ENCODE measurements at places on chromosomes 7 and 10.

DNA sequence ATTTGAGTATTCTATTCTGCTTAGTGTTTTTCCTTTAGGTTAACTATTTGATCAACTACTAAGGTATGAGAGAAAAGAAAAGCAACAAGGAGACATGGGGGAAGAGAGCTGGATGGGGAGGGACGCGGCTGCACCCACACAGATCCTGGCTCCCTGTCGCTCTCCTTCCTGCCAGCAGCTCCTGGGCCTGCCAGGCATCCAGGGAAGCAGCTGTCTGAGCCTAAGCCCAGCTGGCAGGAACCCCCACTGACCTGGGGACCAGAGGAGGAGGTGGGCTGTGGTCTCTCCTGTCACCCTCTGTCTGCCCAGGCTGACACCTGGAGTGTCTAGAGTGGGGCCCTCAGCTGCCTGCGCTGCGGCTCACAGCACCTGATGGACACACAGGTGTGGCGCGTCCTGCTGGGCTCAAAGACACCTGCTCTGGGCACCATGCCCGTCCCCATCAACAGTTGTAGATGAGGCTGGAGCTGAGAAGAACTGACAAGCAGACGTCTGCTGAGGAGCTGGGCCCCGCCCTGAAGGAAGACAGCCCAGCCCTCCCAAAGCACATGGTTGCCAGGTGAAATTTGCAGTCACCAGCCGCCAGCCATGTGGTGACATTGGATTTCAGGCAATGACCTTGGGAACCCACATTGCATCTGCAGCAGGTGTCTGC lies 207.9 kb downstream of the PLXNA4 start:
- DNase-seq: no peak

DNA sequence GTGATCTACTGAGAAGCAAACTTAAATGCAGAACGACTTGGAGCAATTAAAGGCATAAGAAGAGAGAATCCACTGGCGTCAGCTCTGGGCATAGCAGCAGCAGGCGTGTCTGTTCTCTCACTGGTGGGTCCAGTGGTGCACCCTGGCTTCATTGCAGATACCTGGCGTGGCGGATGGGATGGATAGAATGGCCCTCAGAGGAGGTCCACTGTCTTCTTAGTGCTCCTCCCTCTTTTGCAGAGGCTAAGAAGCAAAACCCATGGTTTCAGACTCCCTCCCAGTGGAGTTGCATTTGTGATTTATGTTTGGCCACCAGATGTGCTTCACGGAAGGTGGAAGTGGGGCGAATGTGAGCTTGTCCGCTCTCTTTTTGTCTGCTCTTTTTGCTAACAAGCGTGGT lies 28.4 kb upstream of the PRKAG2 start:
- no peak for DNase-seq

DNA sequence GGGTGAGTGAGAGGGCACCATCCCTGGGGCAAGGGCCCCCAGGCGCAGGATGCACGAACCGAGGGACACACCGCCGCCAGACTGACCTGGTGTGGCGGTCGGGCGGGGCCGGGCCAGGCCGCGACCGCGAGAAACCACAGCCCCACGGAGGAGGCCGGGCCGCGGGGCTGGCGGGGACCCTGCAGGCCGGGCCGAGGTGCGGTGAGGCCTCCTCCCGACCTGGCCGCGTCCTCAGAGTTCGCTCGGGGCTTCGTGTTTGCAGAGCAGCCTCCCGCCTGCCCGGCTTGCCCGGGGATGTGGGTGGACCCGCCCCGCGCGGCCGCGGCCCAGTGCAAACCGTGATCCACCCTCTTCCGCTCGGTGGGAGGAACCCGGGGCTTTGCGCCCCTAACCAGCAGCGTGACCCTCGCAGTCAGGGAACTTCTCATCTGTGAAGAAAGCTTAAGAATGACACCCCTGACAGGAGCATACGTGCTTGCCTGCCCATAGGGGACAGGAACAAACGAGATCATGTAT lies 20.6 kb upstream of the HOXA13 start:
- no peak for DNase-seq

DNA sequence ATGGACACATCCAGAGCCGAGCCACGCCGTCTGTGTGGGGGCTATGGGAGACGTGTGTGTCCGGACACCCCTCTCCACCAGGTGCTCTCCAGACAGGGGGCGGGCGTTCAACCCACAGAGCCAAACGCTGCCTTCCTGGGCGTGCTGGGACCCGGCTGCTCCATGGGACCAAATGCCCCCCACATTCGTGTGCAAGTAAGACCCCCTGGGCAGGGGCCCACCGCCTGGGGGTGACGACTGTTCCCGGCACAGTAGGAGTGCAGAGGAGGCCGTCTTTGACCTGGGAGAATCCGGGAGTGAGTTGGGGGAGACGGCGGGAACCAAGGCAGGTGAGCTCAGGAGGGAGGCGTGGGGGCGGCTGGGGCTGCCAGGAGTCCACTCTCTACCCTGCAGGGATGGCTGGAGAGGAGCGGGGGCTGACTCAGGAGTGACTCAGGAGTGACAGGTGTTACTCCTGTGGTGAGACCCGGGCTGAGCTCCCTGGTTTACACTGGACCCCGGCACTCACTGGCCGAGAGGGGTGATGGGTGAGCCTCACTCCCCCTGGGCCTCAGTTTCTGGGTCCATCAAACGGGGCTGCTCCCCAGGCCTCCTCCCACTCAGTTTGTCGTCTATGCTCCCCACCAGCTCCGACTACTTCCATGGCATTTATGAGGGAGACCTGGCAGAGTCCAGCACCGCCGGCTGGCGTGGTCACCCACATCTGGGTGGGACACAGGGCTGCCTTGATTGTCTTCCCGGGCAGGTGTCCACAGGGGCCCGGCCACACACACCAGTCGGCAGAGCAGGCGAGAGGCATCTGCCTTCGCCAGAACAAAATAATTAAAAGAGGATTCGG lies 95.0 kb downstream of the MICALL2 start:
- DNase-seq: no peak

- no peak for DNase-seq
Observed at GRCh38 chr10:60348982-60349381, 40.7 kb downstream of the ANK3 start.

GRCh38 chr10:48512861-48513260 lies 92.0 kb downstream of the ARHGAP22 start:
- DNase-seq: no peak

DNA sequence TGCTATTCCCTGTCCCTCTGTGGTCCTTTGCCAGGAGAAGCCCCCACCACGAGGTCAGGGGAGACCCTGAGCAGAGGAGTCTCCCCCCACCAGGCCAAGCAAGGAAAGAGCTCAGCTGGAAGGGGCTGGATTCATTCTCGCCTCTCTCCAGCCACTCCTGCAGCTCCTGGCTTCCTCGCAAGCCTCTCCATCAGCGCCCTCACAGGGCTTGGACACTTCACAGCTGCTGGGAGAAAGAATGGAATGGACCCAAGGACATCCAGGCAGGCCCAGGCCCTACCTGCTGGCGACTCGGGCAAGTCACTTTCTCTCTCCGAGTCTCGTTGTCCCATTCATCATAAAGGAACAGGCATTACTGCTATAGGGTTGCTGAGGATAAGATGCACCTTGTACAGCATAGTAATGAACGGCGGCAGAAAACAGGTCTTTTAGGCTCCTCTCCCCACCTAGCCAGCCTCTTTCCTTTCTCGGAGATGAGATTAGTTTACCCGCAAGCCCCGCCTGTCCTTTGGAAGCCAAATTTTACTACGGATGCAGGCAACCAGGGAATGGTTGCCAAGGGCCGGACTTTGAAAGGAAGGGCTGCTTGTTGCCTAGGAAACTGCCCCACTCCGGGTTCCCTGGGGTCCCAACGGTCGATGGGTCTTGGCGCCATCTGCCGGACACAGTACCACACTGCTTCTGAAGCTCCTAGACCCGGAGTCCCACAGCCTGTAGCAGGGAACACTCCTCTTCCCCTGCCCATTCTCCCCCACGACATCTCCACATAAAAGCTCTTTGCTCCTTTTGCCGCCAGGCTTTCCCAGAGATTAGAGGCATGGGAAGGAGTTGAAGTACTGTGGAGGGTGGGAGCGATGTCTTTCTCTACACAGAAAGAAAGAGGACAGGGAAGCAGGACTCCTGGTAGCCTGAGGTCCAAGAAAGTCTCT lies 22.3 kb downstream of the IMPDH1 start:
- no peak for DNase-seq

GRCh38 chr10:110664483-110665420 lies 20.6 kb downstream of the RBM20 start:
- no peak for DNase-seq

DNA sequence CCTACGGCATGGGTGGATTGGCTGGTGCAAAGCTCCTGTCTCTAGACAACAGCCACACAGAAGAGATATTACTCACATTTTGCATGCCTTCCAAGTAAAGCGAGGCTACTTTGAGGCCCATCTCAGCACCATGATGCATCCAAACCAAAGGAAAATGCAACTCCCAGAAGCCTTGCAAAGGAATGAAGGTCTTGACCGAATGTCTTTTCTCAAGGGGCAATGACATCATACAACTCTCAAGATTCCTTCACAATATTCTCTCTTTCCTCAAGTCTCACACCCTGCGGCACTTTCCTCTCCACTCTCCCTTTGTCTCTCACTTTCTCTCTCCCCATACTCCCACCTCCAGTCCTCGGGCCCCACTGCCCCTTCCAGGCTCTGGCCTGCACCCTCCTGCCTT lies 44.8 kb upstream of the CPXM2 start:
- no peak for DNase-seq

GRCh38 chr7:134908289-134908688 lies 78.0 kb upstream of the AGBL3 start:
- no peak for DNase-seq
